SK-N-DZ (cell line): ENCODE measurements at places on chromosomes 16 and 17.

GRCh38 chr17:7084088-7084487 lies 4.0 kb upstream of the CLEC10A start:
- DNase-seq: no peak

DNA sequence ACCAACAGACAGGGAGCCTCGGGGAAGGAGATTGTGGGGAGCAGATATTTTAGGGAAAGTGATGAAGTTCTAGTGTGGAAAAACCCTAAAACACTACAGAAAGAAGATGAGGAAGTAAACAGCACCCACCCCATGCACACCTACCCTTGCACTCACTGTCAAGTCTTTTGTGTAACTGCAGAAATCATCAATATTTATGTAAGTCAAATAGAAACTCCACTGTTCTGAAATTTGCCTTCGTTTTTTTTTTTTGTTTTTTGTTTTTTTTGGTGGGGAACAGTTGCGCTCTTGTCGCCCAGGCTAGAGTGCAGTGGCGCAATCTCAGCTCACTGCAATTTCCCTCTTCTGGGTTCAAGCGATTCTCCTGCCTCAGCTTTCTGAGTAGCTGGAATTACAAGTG lies 273.4 kb downstream of the CPPED1 start:
- DNase-seq: no peak

- DNase-seq: no peak
Observed at GRCh38 chr16:58264961-58265479, 29.8 kb downstream of the PRSS54 start.

DNA sequence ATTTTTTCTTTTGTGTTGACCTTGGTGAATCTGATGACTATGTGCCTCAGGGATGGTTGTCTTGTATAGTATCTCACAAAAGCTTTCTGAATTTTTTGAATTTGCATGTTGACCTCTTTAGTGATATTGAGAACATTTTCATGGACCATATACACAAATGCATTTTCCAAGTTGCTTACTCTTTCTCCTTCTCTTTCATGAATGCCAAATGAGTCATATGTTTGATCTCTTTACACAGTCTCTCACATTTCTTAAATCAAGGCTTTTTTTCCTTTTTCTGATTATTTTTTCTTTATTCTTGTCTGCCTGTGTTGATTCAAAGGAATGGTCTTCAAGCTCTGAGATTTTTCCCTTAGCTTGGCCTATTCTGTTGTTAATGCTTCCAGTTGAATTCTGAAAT lies 46.6 kb upstream of the KCNJ16 start:
- no peak for DNase-seq

GRCh38 chr16:8957063-8957397 lies 6.7 kb downstream of the USP7 start:
- DNase-seq: no peak

DNA sequence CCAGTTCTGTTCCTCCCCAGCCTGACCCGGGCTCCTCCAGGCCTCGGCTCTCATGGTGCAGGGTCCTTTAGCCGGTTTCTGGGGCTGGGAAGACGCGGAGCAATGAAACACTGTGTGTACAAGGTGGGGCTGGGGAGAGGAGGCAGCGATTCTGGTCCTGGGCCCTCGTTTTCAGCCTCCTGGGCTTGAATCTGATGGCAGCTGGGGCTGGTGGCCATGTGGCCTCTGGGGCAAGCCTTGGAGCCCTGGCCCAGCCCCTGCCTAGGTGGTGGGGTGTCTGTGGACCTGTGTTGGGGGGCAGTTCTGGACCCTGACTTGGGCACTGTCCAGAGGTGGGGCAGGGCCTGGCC lies 4.1 kb downstream of the FOXJ1 start:
- no peak for DNase-seq

- DNase-seq: no peak
Observed at GRCh38 chr17:47669081-47669480, 19.4 kb downstream of the KPNB1 start.

DNA sequence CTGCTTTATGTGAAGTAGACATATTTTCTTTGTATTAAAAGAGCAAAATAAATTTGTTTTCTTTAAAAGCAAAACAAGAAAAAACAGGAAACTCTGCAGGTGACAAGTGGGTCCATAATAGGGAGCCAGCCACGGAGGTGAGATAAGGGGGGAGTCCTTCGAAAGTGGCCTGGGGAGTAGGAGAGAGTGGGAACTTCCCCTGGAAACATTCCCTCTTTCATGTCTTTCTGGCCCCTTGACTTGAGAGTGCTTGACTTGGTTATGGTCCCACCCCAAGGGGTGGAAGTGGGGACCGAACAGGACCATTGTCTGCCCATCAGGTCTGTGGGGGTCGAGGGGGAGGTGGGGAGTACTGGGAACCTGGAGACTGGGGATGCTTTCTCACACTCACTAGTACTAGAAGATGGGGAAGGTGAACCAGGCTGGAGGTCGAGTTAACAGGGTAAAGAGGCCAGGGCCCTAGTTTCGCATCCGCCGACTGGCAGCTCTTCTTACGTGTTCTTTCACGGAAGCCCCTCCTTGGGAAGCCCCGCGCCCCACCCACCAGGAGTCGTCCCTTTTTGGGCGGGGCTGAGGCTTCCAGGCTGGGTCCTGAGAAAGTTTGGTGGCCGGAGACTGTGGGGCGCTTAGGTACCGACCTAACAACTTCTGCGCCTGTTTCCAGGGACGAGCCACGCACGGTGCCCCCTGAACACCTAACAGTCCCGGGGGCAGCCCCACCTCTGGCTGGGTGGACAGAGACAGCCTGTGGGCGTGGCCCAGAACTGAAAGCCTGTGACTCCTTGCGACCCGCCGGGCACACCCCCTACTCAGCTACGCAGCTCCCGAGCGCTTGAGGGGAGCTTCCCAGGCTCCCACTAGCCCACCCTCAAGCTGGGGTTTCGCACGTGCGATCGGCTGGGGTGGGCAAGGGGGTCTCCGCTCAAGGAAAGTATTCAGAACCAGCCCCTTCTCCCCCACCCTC lies 790 bp downstream of the TRADD start:
- no peak for DNase-seq

DNA sequence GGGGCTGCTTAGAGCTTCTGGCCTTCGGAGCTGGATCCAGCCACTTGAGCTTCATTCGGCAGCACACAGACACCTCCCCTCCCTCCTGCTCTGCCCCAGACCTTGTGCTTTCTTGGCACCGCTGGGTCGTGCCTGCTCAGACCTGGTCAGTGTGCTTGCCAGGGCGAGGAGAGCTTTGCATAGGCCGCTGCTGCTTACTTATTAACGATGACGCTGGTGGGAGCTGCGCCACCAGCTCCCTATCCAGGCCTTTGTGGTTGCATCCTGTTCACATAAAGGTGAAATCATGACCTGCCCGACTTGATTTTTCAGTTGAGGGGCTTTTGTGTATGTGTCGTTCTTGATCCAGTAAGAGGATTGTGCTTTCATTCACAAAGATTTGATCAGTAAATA lies 101.1 kb downstream of the MSI2 start:
- no peak for DNase-seq

DNA sequence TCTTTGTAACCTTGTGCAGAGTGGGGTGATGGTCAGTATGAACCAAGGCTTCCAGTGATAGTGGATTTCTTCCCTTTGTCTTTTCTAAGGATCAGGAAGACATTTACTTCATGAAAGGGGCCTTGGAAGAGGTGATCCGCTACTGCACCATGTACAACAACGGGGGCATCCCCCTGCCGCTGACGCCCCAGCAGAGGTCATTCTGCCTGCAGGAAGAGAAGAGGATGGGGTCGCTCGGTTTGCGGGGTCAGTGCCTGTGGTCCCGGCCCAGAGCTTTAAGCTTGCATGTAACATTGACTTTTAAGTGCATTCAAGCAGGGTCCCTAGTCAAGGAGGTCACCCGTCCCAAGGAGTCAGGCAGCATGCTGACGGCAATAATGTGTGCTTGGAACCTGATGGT lies 56.0 kb downstream of the MEAK7 start:
- no peak for DNase-seq

DNA sequence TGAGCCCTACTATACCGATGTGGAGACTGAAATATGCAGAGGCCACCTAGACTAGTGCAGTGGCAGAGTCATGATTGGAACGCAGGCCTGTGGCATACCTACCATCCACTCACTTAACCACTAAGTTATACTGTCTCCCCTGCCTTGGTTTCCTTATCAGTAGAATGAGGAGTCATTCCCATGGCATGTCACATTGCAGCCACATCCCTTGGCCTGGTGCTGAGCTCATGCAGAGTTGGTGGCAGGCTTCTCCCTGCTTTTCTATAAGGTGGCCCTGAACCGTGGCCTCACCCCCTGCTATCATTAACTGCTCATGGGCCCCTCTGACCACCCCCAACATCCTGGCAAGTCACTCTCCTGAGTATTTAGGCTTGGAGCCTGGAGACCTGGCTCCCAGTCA lies 212.5 kb downstream of the KATNIP start:
- DNase-seq: no peak

- no peak for DNase-seq
Observed at GRCh38 chr16:84930298-84931106, 80.8 kb downstream of the ZDHHC7 start.

- DNase-seq: peak; percentile 43
Observed at GRCh38 chr17:68431661-68432071, 25.6 kb downstream of the WIPI1 start.

- no peak for DNase-seq
Observed at GRCh38 chr17:65985571-65985970, 206.4 kb downstream of the CEP112 start.

DNA sequence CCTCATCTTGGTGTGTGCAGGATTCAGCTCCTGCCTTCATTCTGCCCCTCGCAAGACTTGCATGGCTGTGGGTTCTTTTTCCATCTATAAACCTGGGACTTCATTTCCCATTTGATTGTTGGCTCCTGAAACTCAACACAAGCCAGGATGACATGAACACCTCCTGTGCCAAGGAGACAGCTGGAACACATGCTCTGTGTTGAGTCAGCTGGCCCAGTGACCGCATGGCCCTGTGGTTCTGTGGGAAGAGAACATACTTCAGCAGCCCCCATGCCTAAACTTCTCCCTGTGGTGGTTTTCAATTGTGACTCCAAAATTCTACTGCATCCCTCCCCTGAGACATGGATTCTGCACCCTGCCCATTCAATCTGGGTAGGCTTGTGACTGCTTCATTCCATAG lies 57.9 kb upstream of the FOXF1 start:
- no peak for DNase-seq

DNA sequence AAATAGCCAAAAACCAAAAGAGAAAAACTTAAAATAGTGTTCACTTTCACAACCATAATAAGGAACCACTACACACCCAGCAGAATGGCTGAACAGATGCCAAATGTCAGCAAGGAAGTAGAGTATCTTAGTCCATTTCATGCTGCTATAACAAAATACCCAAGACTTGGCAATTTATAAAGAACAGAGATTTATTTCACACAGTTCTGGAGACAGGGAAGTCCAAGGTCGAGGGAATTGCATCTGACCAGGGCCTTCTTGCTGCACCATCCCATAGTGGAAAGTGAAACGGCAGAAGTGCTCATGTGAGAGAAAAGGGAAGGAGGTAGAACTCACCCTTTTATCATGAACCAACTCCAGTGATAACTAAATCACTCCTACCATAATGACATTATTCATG lies 33.8 kb upstream of the CCL22 start:
- DNase-seq: no peak

- DNase-seq: no peak
Observed at GRCh38 chr16:1027501-1027815, 45.1 kb upstream of the SSTR5 start.

- DNase-seq: no peak
Observed at GRCh38 chr16:89199241-89200123, 855 bp downstream of the SLC22A31 start.

- no peak for DNase-seq
Observed at GRCh38 chr16:11583166-11583565, 3.6 kb downstream of the LITAF start.

GRCh38 chr17:3738562-3739295 lies 15.0 kb downstream of the HASPIN start:
- DNase-seq: no peak

DNA sequence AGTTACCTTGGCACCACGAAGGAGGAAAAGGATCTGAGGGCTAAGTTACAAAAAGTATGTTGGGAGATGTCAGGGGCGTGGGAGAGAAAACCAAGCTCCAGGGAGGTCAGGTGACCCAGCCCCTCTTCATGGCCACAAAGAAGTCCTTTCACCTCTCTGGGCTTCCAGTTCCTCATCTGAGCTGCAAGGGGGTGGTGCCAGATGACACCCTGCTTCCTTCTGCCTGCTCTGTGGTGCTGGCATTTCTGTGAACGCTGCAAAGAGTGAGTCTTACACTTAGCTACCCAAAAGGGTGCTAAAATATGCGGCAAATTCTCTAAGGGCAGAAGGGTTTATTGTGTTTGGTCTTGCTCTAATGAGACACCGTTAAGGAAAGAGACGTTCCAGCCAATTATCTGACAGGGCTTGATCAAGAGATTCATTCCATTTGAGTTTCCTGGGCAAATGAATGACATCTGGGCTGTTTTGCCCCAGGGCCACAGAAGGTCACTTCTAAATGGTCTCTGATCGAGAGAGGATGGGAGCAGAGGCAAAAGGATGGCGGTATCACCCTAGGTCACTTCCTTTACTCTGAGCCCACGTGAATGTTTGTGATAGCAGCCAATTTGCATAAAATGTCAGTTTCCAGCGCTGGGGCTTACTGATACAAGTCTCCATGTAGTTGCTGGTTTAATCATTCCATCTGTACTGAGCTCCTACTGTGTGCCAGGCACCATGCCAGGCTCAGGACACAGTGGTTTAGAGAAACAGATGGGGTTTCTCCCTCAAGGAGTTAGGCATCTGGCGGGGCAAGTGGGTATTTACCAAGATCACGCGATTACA lies 210.2 kb downstream of the KATNIP start:
- no peak for DNase-seq

DNA sequence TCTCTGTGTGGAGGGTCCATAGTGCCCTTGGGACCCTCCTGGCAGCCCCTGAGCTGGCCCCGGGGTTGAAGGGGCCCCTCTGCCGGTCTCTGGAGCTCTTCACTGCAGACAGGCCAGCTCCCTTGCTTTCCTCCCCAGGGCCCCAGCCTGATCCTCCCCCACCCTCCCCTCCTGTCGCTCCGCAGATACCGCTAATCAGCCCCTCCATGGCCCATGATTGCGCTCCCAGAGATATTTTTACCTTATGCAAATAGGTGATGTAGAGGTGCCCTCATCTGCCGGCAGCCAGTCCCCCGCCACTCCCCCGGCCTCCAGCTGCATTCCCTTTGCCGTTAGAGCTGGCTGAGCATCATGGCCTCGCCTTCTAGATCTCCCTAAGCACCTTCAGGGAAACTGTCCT lies 9.2 kb downstream of the MMP15 start:
- no peak for DNase-seq

DNA sequence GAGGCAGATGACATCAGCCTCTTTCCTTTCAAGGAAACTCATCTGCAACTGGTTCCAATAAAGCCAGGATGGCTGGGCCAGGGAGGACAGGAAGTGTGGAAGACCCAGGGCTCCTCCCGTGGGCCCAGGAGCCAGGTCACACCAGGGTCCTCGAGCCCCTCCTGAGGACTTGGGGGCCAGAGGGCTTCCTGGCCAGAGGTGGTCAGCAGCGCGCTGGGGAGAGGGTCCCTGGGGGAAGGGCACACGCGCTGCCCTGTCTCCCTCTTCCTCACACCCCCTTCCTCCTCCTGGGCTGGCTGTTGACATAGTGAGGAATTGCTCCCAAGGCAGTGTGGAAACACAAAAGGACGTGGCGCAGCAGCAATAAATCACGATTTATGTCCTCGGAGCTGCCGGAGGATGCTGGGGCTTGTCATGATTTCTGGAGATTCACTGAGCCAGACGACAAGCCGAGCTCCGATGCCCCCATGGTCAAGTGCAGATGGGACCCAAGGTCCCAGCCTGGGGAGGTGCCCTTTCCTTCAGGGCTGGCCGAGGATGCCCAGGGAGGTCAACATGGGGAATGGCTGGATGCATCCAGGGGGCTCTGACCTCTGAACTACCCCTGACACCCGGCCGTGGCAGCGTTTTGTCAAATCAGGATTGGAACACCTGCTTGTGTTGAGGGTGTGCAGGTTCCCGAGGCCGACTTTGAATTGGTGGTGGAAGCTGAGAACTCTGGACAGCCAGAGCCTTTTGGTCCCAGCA lies 152.6 kb downstream of the IRF8 start:
- no peak for DNase-seq
